BE2C (cell line): ENCODE measurements at places on chromosomes 12 and 14.

GRCh38 chr14:28102001-28102400 is 664.6 kb upstream of the FOXG1 start:
- peak; percentile 77 for DNase-seq

DNA sequence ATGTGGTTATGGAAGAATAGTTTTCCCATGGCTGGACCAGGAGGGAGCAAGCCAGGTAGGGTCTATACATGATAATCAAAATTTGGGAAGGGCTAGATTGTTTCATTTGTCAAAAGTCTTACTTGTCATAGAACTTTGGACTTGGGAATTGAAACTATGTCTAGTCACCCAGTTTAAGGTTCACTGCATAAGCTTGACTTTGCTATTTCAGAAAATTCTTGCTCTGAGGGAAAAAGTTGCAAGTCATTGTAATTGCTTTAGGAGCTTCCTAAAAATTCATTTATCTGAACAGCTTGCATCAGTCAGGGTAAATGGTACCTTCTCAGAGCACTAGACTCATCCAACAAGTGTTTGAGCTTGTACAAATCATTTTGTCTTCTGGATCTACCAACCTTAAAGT is 1194.7 kb downstream of the GALC start:
- no peak for DNase-seq

DNA sequence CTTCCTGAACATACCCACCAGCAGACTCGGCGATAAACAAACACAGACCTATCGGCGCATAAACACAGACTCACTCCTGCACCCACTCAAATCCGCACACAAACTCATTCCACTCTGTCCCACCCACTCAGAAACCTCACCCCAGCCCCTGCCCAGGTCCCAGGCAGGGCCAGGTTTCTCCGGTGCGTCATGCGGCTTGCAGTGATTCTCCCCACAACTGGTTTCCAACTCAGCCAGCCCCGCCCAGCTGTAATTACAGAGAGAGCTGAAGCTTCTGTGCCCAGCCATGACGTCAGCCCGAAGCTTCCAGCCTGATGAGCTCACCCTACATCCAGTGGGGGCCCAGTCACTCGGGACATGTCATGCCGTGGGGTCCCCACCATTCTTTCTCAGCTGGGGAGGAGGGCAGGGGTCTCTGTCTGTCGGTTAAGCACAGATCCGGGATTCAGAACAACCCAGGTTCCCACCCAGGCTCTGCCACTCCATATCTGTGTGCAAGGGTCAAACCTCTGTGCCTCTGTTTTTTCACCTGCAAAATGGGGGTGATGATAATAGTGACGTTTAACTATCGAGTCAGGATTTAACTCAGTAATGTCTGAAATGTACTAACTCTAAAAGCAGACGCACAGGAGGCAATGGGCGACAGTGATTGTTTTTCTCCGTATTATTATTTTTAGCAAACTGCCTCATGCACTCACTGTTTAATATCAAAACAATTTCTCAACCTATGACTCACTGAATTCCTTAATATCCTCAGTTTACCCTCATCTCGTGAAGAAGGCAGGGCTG is 2.3 kb upstream of the HSPB8 start:
- DNase-seq: peak; percentile 68

GRCh38 chr12:131097202-131098177 is 143.8 kb downstream of the ADGRD1 start:
- DNase-seq: peak; percentile 30

DNA sequence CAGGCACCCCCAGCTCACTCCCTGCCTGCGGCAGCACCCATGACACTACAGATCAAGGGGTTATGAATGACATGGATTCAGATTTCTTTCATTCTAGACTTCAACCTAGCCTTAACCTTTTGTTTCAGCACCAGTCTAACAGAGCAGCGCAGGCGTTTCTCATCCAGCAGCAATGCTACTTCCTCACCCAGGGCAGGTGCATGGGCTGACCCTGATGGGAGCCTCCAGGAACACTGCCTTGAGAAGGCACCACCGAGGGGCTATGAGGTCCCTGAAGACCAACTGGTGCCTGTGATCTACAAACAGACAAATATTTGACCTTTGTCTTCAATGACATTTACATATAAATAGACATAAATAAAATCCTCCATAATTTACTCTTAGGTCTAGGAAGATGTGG is 10.8 kb downstream of the CDCA4 start:
- no peak for DNase-seq

- no peak for DNase-seq
Measured at GRCh38 chr14:102421411-102422057, 58.8 kb downstream of the TECPR2 start.

GRCh38 chr14:76293923-76294322 is 82.0 kb upstream of the ESRRB start:
- no peak for DNase-seq

DNA sequence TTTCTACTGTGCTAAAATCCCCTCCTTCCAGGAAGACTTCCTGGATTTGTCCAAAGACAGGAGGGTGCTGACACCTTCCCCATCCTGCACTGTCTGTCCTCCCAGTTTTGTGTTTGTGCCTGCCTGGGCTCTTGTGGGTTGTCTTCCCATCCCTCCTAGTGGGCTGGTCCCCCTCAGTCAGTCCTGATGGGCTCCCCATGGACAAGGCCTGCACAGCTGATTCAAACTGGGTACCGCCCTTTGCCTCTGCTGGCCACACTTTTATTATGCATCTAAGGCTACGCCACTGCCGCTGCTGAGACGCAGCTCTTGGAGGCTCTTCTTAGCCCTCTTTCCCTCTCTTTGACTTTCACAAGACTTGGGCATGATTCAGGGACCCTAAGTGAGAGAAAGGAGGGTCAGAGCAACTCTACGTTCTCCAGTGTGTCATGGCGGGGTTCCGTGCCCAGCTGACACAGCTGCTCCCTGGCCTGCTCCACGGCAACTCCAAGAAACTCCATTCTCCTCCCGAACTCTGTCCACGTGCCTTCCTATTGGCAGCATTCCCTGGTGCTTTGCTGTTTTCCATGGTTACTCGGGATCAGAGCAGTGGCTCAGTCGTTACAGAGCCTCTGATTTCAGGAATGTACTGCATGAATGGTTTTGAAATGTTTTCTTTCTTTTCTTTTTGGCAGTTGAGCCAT is 3.8 kb upstream of the KRT85 start:
- no peak for DNase-seq

DNA sequence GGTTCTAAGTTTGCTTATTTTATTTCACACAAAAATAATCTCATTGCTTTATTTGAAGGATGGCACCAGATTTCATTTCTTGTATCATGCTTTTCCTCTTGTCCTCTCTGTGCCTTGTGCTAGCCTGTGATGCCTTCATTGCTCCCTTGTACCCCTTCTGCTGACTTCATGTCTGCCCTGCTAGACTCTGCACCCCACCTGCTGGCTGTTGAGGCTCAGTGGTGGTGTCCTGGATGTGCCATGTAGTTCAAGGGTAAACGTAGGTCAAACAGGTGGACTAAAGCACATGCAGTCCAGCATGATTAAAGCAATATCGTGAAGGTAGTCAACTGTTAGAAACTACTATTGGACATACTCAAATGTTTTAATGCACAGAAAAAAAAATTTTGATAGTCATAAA is 21.6 kb downstream of the MRPS35 start:
- DNase-seq: peak; percentile 16

DNA sequence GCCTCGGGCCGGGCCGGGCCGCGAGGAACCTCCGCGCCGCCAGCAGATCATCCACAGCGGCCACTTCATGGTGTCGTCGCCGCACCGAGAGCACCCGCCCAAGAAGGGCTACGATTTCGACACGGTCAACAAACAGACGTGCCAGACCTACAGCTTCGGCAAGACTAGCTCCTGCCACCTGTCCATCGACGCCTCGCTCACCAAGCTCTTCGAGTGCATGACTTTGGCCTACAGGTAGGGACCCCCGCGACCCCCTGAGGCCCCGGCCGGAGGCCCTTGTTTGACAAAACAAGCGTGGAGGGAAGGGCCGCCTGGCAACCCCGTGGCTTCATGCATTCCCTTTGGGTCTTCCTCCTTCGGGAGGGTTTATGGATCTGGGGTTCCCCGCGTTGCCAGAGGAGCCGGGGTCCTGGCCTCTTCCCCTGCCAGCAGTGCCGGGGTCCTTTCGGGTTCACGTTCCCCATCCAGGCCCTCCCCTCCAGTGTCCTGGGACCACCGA is 526 bp downstream of the MLXIP start:
- DNase-seq: no peak

GRCh38 chr12:99455350-99456035 is 192.1 kb upstream of the GARIN6 start:
- no peak for DNase-seq

GRCh38 chr12:87310126-87310525 is 719.1 kb downstream of the C12orf50 start:
- DNase-seq: no peak

DNA sequence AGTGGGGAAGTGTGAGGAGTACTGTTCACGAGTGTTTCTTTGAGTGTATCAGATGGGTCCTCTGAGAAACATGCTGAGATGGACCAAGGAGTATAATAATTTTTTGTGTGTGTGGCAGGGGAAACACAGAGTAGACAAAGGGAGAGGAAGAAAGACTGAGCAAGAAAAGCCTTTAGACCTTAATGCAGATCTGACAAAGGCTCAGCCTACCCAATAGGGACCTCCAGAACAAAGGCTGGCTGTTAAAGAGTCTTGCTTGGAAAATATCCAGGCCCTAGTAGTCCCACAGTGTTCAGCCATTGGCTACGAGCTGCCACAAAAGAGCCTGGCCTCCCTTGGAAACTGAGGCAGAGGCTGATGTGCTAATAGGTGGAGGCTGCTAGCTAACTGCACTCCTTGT is 13.5 kb downstream of the COQ5 start:
- no peak for DNase-seq

DNA sequence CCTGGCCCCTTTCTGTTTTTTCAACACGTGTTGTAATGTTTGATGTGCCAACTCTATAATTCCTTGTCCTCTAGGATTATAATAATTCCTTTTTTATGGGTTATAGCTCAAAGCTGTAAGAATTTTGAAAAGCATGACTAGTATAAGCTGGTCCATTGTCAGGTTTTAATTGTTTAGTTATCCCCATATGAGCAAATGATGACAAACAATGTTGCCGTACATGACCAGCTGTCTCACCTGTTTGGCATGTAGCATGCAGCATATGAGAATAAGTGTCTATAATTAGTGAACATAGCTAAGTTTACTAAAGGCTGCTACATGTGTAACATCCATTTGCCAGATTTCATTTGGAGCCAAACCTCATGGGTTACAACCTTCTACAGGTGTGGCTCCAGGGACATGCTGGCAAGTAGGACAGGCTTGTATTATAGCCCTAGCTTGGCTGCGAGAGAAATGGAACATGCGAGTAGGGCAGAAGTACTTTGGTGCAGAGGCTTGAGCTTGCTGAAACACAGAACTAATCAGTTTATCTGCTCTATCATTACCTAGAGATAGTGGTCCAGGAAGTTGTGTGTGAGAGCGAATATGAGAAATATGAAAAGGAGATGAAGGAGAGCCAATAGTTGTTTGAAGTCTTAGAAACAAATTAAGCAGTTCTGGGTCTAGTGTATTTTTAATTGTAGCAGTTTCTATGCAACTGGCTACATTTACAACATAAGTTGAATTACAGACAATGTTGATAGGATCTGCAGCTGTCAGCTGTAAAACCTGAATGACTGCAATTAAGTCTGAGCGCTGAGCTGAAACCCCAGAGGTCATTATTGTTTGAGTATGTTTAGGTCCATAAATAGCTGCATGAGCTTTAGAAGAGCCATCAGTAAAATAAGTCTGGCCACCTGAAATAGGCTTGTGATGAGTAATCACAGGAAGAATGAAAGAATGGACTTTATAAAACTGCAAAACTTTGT is 22.6 kb upstream of the MAPKAPK5 start:
- no peak for DNase-seq

- DNase-seq: no peak
Measured at GRCh38 chr14:72708222-72708621, 185.7 kb downstream of the DPF3 start.
